ENCODE measurements at places on chromosomes 1 and 21. TPM values are rescaled to one million over a fixed set of nuclear protein-coding genes. Genes with fewer than 3 reads are reported as not detected.

- H3K4me1 ChIP-seq: no peaks in the 10 kb centered on the region
- H3K27me3 ChIP-seq: no peaks in the 10 kb centered on the region
- DNase-seq: no peak
- no peak overlapping the region for H3K4me3 ChIP-seq
- no peaks in the 10 kb centered on the region for H3K36me3 ChIP-seq
Observed at GRCh38 chr1:27218736-27219135, 15.7 kb upstream of the WDTC1 start.

DNA sequence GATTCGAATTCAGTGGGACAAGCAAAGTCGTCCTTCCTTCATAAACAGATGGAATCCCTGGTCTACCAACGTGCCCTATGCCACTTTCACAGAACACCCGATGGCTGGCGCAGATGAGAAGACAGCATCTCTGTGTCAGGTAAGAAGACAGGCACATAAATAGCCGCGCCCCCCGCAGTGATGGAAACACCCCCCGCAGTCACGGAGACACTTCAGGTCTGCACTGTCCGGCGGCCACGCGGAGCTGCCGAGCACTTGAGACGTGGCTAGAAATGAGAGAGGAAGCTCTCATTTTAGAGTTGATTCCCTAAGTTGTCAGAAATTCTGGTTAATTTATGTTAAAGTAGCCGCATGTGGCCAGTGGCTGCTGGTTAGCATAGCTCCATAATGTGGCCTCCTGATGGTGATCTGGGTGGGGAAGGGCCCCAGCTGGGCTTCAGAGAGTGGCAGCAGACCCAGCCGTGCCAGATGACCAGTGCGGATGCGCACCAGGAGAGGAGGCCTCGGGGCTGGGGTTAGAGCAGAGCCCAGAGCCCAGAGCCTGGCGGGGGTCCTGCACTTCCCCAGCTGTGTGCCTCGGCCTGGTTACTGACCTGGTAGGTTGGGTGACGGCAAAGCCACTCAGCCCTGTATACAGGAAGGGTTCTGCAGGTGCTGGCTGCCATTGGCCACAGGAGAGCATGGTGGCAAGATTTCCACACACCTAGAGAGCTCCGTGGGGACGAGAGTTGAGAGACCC lies 2.9 kb downstream of the TPRG1L start:
- peaks cover 11% of the 10 kb centered on the region for H3K4me1 ChIP-seq
- peaks cover 38% of the 10 kb centered on the region for H3K36me3 ChIP-seq
- no peak for DNase-seq
- H3K27ac ChIP-seq: no peak overlapping the region
- H3K4me3 ChIP-seq: no peak overlapping the region
- no peaks in the 10 kb centered on the region for H3K27me3 ChIP-seq

- H3K27ac ChIP-seq: peak overlapping the region; percentile 61
- DNase-seq: no peak
- H3K36me3 ChIP-seq: peaks cover 9% of the 10 kb centered on the region
- no peaks in the 10 kb centered on the region for H3K27me3 ChIP-seq
- no peaks in the 10 kb centered on the region for H3K4me1 ChIP-seq
Observed at GRCh38 chr1:186139115-186139514, 235.9 kb downstream of the TPR start.

HCRTR1 gene
- total RNA-seq: not detected

CRP gene
- total RNA-seq: 3.8 TPM

- peak overlapping the region; percentile 93 for H3K4me3 ChIP-seq
- H3K4me1 ChIP-seq: peaks cover 90% of the 10 kb centered on the region
- DNase-seq: no peak
- H3K36me3 ChIP-seq: peaks cover 10% of the 10 kb centered on the region
- H3K27me3 ChIP-seq: no peaks in the 10 kb centered on the region
- H3K27ac ChIP-seq: peak overlapping the region; percentile 98
Observed at GRCh38 chr1:150567341-150567716, 12.1 kb downstream of the MCL1 start.

DNA sequence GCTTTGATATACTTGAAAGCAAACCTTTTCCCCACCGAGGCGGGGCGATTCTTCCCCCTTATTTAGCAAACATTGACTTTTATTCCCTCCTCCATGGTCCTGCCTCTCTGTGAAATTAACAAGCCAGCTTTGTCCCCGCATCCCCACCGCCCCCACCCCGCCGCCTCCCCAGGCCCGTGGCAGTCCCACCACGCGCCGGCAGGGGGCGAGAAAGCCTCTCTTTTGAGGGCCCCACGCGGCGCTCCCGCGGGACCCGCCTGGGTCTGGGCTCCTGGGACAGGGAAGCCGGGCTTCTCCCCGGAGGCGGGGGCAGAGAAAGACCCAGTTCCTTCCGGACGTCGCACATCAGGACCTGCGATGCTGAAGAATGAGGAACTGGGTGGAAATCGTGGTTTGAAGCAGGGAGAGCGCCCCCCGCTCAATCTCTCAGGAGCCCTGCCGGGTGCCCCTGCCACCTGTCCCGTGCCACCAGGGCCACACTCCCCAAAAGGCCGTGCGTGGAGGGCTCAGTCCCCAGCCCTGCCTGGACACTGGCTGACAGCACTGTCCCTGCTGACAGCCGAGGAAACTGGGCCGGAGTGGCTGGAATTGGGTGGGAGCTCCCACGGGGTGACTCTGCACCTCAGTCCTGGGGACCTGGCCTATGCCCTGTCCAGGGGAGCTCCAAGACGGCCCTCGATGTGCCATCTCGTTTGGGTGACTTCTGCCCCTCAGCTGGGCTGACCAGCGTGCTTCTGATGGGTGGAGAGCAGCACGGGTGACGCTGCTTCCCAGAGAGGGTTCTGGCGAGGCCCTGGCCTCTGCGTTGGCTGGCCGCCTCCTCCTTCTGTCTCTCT lies 8.6 kb upstream of the ACTRT2 start:
- H3K27ac ChIP-seq: peak overlapping the region; percentile 71
- H3K4me3 ChIP-seq: peak overlapping the region; percentile 4

TIE1 gene
- total RNA-seq: 120 TPM

DNA sequence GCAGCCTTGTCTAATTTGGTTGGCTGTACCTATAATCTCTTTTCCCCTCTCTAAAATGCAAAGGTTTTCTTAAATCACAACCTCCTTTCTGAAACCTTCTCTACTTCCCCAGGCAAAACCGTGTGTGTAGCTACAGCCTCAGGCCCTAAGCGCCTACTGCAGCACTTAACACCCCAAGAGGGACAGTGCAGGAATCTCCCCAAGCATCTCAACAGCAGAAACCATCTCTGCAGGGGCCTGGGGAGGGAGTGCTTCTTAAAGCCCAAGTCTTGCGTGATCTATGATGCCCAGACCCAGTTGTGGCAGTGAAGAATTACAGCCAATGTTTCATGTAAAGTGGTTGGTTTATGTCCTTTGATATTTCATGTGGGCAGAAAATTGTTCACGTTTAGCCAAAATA lies 159.3 kb downstream of the DSCAM start:
- DNase-seq: no peak
- H3K27ac ChIP-seq: no peak overlapping the region
- H3K36me3 ChIP-seq: no peaks in the 10 kb centered on the region

PLPPR5 gene
- total RNA-seq: not detected

TCEA3 gene
- total RNA-seq: 11.3 TPM

GRCh38 chr1:233364026-233364425 lies 36.5 kb downstream of the MAP3K21 start:
- no peak overlapping the region for H3K27ac ChIP-seq
- no peaks in the 10 kb centered on the region for H3K27me3 ChIP-seq
- no peak for DNase-seq
- no peak overlapping the region for H3K4me3 ChIP-seq

PKP1 gene
- total RNA-seq: not detected

GRCh38 chr1:14740016-14740415 lies 141.5 kb downstream of the KAZN start:
- H3K27ac ChIP-seq: no peak overlapping the region
- H3K4me1 ChIP-seq: no peaks in the 10 kb centered on the region
- H3K36me3 ChIP-seq: no peaks in the 10 kb centered on the region
- H3K4me3 ChIP-seq: no peak overlapping the region

DNA sequence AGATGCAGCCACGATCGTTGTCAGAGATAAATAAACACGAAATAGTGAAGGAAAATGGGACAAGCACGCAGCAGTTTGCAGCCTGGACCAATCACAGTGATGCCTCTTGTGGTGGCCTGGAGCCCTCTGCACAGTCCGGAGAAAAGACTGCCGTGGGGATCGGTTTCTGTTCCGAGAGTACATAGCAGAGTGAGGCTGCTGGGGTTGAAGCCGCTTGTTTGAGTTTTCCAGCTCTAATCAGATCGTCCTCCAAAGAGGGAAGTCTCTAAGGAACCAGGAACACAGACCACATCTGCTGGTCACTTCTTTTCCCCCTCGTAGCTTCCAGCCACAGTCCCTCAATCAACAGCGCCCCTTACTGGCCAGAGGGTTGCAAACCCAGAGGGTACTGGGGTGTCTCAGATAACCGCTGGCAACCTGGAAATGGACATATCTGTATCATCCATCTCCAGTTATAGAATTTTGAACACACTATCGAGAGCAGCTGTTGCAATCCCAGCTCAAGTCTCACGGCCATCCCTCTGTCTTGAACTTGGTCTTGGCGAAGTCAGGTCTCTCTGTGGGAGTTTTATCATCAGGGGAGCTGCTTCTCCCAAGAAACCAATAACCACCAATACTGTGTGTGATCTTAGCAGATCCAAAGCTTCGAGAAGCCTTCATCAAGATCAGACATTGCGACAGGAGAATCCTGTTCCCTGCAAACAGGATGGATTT lies 57.4 kb downstream of the OLIG1 start:
- H3K4me3 ChIP-seq: peak overlapping the region; percentile 41
- DNase-seq: peak; percentile 71
- no peaks in the 10 kb centered on the region for H3K36me3 ChIP-seq
- no peaks in the 10 kb centered on the region for H3K27me3 ChIP-seq
- H3K4me1 ChIP-seq: no peaks in the 10 kb centered on the region
- no peak overlapping the region for H3K27ac ChIP-seq

GRCh38 chr1:172350856-172351255 lies 69.6 kb upstream of the C1orf105 start:
- H3K4me3 ChIP-seq: no peak overlapping the region
- no peaks in the 10 kb centered on the region for H3K27me3 ChIP-seq
- H3K36me3 ChIP-seq: no peaks in the 10 kb centered on the region
- DNase-seq: no peak

GRCh38 chr1:201444792-201445191 lies 23.3 kb upstream of the TNNI1 start:
- no peaks in the 10 kb centered on the region for H3K36me3 ChIP-seq
- no peak overlapping the region for H3K4me3 ChIP-seq
- no peak for DNase-seq
- no peaks in the 10 kb centered on the region for H3K27me3 ChIP-seq
- H3K4me1 ChIP-seq: no peaks in the 10 kb centered on the region
- H3K27ac ChIP-seq: no peak overlapping the region

UBXN11 gene
- total RNA-seq: 14.5 TPM

DNA sequence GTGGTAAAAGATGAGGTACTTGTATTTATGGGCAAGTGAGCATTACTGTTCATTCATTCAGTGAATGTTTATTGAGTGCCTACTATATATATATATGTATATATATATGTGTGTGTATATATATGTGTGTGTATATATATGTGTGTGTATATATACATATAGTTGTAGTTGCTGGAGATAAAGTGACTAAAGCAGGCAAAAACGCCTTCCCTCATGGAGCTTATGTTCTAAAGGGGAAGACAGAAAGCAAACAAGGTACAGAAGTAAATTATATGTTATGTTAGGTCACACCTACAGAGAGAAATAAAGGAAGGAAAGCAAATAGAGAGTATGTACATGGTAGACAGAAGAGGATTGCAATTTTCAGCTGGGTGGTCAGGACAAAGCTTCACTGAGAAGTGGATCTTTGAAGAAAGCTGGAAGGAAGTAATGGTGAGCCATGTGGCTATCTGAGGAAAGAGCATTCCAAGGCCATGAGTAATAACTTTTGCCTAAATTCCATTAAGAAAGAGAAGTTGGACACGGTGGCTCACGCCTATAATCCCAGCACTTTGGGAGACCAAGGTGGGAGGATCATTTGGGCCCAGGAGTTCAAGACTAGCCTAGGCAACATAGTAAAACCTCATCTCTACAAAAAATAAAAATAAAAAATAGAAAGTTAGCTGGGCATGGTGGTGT lies 33.5 kb upstream of the KLF17 start:
- H3K36me3 ChIP-seq: no peaks in the 10 kb centered on the region
- no peaks in the 10 kb centered on the region for H3K4me1 ChIP-seq
- no peak overlapping the region for H3K27ac ChIP-seq
- no peaks in the 10 kb centered on the region for H3K27me3 ChIP-seq

DNA sequence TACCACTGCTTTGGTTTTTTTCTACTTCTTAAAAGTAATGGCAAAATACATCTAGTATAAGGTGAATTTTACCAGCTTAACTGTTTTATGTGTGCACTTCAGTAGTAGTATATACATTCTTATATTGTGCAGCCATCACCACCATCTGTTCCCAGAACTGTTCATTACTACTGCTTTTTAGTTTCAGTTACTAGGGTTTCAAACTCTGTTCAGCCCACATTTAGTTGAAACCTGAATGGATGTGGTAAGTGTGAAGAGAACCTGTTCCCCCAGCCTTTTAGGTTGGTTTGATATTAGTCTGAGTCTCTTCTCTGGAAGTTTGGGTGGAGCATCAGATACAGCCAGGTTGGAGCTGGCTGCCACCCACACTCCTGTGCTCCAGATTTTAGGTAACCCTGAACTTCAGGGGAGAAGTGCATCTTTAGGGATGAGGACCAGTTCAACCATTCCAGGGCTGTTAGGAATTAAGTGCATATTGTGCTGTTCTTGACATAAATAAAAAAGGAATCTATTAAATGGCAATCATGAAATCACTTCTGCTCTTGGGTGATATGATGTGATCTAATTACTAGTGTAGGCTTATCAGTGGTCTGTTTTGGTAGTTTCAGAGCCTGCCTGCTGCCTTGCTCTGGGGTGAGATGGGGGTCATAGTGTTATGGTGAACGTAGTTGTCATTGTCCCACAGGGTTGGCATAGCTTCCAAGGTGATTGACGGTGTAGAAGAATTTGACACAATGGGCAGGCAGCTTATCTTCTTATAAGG lies 32.1 kb downstream of the URB2 start:
- no peak overlapping the region for H3K27ac ChIP-seq
- peaks cover 31% of the 10 kb centered on the region for H3K36me3 ChIP-seq
- DNase-seq: no peak

DNA sequence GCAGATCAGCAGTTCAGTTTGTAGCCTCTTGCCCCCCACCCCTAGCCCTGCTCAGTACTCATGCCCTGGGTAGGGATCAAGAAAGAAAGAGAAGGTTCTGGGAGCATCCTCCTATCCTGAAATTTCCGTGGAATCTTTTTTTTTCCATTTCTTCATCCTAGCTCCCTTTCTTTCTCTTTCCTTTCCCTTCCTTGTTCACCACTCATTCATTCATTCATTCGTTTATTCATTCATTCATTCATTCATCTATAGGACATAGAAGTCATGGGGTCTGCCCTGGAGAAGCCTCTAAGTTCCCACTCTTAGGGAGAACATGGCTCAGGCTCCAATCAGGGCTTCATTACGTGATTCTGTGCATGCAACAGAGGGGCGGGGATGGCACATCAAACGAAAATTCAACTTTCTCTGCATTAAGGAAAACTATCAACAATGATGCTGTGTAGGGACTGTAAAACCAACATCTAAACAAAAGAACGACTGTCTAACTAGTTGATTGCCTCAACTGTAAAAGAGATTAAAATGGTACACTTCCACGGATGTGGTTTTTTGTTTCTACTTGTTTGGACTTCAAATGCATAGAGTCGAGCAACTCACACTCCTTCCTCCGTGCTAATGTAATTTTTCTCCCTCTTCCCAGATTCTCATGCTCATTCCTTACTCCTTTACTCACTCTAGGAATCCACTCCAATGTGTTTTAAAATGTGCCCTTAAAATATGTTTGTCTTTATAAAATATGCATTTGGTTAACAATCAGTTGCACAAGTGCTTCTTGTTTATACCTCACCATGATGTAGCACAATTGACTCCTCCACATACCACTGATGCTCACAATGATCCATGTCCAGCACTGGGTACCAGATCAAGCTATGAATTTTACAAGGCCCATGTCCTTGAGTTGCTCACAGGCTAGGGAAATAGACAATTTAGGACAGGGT lies 101.2 kb upstream of the SLC2A1 start:
- H3K27ac ChIP-seq: no peak overlapping the region
- H3K36me3 ChIP-seq: no peaks in the 10 kb centered on the region
- H3K27me3 ChIP-seq: no peaks in the 10 kb centered on the region
- H3K4me3 ChIP-seq: no peak overlapping the region
- no peaks in the 10 kb centered on the region for H3K4me1 ChIP-seq
